ENCODE measurements at places on chromosomes 6 and 20. TPM values are rescaled to one million over a fixed set of nuclear protein-coding genes. Genes with fewer than 3 reads are reported as not detected.
A peak's percentile ranks its signal among the peaks of the same experiment; 100 is the strongest.

DNA sequence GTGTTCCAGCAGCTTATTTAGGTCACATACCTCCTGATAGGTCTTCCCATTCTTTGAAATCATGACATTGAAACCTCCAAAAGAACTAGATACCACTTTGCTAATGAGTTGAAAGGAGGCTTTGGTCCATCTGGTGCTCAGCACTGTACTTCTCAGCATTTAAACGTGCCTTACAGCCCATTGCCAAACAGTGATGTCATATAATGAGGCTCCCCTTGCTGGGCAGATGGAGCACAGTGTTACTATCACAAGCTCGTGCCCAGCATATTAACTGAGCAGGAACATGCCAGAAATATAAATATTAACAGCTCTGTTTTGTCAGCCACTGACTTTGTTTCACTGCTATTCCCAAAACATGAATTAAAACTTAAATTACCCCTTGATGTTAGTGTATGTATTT is 25.5 kb upstream of the MAPK13 start:
- no peak for DNase-seq

- DNase-seq = no peak
Measured at GRCh38 chr20:61332016-61332975, 80.2 kb downstream of the CDH4 start.

DNA sequence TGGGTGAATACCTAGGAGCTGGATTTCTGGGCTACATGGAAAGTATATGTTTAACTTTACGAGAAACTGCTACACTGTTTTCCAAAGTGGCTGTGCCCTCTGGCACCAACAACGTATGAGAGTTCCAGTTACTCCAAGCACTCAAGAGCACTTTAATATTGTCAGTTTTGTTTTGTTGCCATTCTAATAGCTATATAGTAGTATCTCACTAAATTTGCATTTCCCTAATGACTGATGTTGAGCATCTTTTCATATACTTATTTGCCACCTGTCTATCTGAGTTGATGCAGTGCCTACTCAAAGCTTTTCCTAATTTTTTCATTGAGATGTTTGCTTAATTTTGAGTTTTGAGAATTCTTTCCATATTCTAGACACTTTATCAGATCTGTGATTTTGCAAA is 76.7 kb downstream of the IYD start:
- DNase-seq = no peak

DNA sequence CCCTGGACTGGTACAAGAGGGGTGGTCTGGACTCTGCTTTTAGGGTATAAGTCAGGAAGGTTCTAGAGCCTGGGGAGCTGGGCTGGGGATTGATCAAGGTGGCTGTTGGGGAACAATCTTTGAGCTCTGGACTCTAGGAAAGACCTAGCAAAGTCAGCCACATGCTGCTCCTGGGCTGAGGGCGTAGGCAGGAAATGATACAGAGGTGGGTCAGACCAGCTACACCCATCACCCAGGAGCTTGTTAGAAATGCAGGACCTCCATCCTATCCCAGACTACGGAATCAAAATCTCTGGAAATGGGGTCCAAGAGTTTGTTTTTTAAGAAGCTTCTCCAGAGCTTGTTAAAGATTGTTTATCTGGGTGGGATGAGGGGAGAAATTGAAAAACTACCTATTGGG is 9.4 kb downstream of the ADTRP start:
- DNase-seq = no peak

- DNase-seq = no peak
Measured at GRCh38 chr6:139457476-139457875, 83.0 kb upstream of the CITED2 start.

- no peak for DNase-seq
Measured at GRCh38 chr6:8073758-8074157, 9.6 kb upstream of the BLOC1S5 start.

DNA sequence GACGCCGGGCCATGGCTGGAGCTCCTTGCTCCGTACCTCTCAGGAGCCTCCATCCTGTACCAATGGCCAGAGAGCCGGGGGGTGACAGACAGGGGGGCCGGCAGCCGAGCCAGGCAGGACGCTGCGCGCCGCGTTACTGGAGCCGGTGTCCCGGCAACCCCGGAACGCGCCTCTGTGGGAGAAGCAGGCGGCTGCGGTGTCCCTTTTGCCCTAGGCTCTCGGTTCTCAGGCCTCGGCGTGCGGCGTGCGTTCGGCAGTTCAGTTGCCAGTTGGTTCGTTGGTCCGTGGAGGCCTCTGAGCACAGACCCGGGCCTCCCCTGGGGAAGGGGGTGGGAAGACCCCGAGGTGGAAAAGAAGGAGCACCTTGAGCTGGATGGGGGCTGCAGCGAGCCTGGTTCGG is at the start of gene SPATS1:
TSS of gene SPATS1 (plus strand) at position 162 of the 400 bp plus-strand sequence. CDS start 446 bp downstream, outside the sequence.
- DNase-seq = no peak

GRCh38 chr6:158376631-158377081 is 64.4 kb downstream of the TULP4 start:
- no peak for DNase-seq

- DNase-seq = no peak
Measured at GRCh38 chr20:24640276-24640675, 170.8 kb downstream of the SYNDIG1 start.

- no peak for DNase-seq
Measured at GRCh38 chr6:69818223-69818930, 21.6 kb upstream of the LMBRD1 start.

DNA sequence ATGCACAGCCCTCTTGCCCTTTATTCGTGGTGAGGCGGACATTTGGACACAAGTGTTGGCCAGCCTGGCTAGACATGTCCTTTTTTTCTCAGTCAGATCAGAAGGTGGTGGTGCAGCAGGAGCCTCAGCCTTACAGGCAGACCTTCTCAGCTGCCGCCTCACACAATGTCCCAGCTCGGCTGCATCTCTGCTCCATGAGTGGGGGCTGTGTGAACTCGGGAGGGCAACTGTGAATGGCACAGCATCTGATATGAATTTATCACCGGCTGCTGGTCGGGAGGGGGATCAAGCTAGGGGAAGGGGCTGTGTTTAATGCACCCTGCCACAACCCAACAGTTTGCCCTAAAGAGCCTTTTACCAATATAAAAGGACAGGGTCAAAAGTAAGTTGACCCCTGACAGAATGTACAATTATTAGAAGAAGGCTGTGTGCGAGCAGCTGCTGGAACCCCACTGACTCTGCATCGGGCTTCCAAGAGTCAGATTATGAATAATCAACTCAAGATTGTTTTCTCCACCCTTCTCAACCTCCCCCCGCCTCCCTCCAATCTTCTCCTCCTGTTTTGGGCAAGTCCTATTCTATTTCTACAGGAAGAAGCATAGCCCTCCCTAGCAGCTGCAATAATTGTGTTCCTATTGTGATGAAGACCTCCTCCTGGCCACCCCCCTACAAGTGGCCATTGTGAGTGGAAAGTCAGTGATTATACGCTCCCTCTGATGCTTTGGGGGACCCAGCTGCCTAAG is 245.2 kb downstream of the PKHD1 start:
- no peak for DNase-seq

- no peak for DNase-seq
Measured at GRCh38 chr6:136073216-136073615, 176.9 kb downstream of the MTFR2 start.

- no peak for DNase-seq
Measured at GRCh38 chr6:79949233-79949632, 1.9 kb upstream of the ELOVL4 start.

DNA sequence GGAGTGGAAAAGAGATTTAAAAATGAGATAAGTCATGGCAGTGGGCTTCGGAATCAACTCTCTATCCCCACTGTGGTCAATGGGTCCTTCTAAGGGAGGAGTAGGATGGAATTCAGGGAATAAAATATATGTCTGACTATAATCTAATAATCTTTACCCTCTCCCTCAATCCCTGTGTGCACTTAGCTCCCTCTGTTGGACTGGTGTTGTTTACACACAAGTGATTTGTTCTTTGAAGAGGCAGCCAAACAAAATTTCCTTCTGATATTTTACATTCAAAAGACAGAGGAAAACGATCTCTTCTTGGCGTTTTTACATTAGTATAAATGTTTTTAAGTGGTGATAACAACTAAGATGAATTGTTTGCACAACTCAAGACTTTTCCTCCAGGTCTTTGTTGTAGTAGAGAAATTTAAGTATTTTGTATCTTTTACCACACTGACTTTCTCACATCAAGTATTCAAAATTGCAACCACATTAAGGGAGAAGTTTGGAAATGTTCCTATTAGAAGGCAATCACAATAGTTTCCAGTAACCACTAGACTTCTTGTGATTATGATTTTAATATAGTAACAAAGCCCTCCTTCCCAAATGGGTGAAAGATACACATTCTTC is 317.8 kb downstream of the CENPW start:
- no peak for DNase-seq

DNA sequence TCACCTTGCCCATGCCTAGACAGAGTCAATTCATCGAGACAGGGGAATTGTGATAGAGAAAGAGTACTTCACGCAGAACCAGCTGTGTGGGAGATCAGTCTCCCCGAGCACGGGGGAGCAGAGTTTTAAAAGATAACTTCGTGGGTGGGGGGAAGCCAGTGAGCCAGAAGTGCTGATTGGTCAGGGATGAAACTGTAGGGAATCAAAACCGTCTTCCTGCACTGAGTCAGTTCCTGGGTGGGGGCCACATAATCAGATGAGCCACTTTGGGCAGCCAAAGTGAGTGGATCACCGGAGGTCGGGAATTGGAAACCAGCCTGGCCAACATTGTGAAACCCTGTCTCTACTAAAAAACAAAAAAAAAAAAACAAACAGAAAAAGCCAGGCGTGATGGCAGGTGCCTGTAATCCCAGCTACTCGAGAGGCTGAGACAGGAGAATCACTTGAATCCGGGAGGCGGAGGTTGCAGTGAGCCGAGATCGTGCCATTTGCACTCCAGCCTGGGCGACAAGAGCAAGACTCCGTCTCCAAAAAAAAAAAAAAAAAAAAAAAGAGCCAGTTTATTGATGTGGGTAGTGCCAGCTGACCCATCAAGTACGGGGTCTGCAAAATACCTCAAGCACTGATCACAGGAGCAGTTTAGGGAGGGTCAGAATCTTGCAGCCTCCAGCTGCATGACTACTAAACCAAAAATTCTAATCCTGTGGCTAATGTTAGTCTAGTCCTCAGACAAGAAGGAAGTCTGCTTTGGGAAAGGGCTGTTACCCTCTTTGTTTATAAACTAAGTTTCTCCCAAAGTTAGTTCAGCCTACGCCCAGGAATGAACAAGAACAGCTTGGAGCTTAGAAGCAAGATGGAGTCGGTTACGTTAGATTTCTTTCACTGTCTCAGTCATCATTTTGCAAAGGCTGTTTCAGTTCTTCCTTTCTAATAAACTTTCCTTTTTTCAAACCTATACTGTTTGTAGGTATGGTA is 3.9 kb upstream of the TRIM39 start:
- DNase-seq = no peak

- DNase-seq = peak; percentile 21
Measured at GRCh38 chr6:21885532-21886114, 292.1 kb downstream of the SOX4 start.

DNA sequence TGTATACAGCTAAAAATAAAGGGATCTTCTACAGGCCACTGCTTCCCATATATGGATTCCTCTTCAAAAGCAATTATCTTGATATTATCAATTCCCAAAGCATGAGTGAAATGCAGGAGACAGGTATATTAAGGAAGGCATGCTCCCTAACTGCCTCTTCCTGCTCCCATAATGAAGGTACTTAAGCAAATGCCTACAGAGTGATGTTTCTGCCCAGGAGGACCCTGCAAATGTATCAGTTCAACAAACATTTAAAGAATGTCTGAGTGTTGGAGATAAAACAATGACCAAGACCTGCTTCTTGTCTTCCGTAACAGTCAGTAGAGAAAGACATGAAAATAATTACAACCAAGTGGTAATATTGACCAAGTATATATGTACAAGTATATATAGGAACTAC is 4.2 kb downstream of the UBE2J1 start:
- DNase-seq = no peak

GRCh38 chr6:112065426-112065986 is 11.6 kb downstream of the CCN6 start:
- DNase-seq = no peak

GRCh38 chr6:113595911-113596376 is 261.2 kb upstream of the MARCKS start:
- no peak for DNase-seq

GRCh38 chr6:2072453-2072852 is 173.0 kb downstream of the GMDS start:
- DNase-seq = no peak

DNA sequence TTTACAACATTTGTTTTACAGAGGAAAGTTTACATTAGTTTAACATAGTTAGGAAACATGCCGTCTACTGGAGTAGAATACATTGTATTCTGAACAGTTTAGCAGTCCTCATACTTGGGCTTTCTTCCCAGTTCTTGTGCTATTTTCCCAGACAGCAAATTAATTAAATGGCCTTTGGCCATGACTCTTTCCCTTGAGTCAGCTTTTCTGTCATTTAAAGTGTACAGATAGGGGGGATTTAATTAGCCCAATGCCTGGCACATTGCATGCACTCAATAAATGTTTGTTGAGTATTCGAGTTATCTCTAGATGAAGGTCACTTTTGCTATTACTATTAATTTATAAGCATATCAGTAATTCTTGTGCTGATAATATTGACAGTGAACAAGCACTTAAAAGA is 1.6 kb downstream of the TMEM244 start:
- no peak for DNase-seq

DNA sequence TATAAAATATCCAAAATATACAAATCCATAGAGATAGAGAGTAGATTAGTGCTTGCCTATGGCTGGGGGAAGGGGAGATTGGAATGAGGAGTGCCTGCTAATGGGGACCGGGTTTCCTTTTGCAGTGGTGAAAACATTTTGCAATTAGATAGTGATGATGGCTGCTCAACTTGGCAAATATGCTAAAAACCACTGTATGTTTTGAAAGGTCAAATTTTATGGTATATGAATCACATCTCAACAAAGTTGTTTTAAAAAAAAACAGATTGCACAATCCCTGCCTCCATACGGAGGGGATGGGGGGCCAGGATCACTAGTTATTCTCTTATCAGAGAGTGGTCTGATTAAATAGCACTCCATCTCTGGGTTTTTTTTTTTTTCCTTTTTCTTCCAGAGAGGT is 76.9 kb upstream of the RIPOR2 start:
- no peak for DNase-seq

- DNase-seq = no peak
Measured at GRCh38 chr20:48875914-48876240, 45.6 kb upstream of the ARFGEF2 start.

GRCh38 chr6:148835920-148836441 is 89.2 kb downstream of the UST start:
- no peak for DNase-seq

DNA sequence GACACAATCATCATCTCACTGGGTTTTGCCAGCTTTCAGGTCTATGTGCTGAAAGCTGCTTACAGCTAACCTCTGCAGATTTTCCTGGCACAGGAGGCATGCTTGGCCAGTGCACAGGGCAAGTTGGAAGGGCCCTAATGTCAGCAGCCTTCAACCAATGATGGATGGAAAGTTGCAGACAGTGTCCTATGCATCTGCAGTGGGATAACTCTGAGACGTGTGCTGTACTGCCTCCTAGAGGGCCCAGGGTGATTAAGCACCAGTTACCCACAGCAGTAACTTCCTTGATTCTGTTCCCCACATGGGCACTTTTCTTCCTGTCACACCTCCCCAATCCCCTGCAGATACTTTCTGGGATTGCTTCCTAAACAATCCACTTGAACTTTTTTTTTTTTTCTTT is 38.6 kb downstream of the OVOL2 start:
- DNase-seq = no peak

The MATN4 gene
- not detected for total RNA-seq

The KCNK16 gene
- not detected for total RNA-seq

The WFDC2 gene
- total RNA-seq = not detected

The HLA-DMB gene
- 34.4 TPM for total RNA-seq

The HRH3 gene
- not detected for total RNA-seq

The TTLL9 gene
- total RNA-seq = not detected

The FNDC11 gene
- not detected for total RNA-seq

The BIRC7 gene
- total RNA-seq = not detected

The SPATS1 gene
- not detected for total RNA-seq

The MYL9 gene
- total RNA-seq = 531 TPM

The BPIFA1 gene
- total RNA-seq = not detected

All from thoracic aorta (tissue), 2 donors.